ENCODE measurements at places on chromosomes 2 and 18.

DNA sequence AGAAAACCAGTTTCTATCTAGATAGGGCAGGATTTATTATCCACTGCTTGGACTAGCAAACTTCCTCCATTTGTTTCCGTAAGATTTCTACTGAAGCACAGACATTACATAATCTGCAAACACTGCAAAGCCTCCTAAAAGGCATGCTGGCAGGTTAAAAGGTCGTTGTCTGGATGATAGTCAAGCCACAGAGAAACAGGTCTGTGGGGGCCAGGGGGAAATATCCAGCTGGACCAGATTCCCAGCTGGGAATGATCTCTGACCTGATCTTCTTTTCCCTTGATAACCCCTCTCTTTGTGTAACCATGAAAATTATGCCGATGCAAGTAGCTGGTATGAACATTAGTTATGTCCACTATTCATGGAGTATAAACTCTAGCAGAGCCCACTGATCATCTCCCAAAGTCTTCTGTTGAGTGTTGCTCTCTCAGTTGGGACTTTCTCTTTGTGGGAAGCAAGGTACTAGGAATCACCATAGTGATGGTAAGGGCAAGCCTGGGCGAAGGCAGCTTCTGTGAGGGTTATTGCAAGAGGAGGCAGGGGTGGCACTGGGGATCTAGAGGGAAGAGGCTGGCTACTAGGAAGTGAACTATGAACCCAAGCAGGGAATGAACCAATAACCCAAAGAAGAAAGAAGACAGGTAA, 61.3 kb downstream of the GDF7 start:
- no peak for DNase-seq

- DNase-seq = no peak
These were observed 78.2 kb downstream of the KCTD1 start for GRCh38 chr18:26470011-26470637.

GRCh38 chr2:229126066-229126465, 145.0 kb downstream of the PID1 start:
- DNase-seq = no peak

DNA sequence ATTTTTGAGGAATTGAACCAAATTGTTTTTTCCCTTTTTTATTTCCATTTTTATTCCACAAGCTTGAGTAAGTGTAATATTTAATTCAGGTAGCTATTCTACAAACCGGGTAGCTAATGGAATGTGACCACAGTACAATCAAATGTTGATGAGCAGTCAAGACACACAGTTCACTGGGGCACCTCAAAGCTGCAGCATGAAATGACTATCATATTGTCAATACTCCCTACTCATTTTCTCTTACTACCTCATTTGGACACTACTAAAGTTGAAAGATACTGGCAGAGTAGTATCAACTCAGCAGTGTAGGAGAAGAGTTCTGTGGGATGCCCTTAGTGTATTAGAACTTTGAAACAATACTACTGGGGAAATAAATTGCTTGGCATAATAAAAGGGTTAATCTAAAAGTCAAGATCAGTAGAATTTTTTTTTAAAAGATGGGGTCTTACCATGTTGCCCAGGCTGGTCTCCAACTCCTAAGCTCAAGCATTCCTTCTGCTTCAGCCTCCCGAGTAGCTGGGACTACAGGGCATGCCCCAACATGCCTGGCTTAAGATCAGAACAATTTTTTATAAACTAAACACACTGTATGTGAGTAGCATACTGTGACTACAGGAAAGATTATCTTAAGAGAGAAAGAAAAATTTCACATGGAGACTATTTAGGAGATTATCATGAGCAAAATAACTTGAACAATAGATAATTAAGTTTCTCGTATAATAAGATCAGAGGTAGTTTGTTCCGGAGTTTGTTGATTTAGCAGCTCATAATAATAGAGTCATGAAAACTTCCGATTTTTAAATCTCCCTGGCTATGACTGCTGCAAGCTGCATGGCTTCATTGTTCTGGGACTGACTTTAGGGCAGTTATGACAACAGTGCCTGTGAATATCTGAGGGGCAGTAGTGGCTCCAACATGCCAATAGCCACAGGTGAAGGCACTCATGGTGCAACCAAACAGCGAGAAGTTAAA, 43.7 kb downstream of the MYO3B start:
- no peak for DNase-seq

DNA sequence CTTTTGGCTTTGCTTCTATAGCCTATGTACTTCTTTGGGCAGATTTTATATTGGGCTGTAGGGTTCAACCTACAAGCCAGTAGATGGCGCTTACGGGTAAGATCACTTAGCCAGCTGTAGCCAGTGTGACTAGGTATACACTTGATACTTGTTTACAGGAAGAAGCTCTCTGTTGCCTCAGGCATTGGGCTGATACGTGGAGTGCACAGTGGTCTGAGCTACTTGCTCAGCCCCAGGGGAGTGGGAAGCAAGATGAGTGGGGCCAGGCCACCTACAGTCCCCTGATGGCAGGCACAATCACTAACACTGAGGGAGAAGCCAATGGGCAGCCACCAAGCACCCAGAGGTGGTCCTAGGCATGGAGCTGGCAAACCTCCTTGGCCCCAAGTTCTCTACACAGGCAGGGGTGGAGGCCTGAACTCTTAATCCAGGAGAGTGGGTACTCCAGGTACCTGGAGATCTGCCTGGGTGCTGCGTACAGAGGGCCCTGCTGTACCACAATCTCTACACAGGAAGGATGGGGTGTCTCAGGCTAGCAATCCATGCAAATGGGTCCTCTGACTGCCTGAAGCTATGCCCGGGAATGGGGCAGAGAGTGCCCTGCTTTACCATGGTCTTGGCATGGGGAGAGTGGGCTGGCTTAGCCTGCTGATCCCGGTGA, 122.2 kb downstream of the NCOA1 start:
- DNase-seq = no peak

GRCh38 chr2:239466755-239467271, 66.0 kb upstream of the HDAC4 start:
- no peak for DNase-seq

- no peak for DNase-seq
These were observed 314.9 kb upstream of the NRP2 start for GRCh38 chr2:205367331-205367935.

GRCh38 chr2:27884601-27885000, 5.6 kb downstream of the RBKS start:
- no peak for DNase-seq

DNA sequence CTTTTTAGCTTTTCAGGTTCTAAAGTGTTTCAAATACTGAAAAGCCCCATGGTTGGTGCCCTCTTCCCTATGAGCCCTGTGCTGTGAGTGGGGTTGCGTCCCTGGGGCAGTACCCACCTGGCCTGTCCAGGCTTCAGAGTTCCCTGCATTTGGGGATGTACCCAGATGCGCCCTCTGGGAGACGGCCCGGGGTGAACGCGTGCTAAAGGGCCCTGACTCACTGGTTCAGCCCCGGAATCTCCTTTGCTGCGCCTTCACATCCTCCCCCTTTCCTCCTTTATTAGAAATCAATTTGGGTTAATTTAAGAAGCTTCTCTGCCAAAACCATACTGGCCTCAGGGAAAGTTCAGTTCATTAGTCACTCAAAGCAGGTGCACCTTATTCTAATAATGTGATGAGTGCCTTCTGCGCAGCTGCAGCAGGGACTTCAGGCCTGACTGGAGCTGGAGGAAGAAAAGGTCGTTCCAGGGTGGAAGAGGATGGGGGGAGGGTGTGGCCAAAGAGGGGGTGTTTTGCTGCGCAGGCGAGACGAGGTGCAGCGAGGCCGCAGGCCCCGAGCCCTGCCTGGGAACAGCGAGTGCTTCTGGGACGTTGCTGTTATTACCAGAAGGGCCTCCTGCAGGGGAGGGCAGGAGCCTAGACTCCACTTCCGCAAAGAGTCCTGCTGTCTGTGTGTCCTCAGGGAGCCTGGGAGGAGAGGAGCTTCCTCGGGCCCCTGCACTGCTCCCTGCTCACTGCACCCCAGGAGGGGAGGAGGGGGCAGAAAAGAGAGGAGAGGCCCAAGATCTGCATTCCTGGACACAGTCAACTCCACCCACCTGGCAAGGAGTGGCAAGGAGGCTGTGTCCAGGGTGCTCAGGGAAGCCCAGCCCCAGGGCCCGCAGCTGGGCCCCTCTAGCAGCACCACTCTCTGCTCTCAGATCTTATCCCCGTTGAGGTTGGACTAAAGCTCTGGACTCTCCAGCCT, 223.2 kb upstream of the PXDN start:
- no peak for DNase-seq

GRCh38 chr2:127360242-127360641, 27.5 kb downstream of the MAP3K2 start:
- no peak for DNase-seq

- DNase-seq = no peak
These were observed 24.4 kb downstream of the CAPG start for GRCh38 chr2:85385746-85386145.

- DNase-seq = no peak
These were observed 600.9 kb downstream of the PLCL1 start for GRCh38 chr2:198405311-198405710.

DNA sequence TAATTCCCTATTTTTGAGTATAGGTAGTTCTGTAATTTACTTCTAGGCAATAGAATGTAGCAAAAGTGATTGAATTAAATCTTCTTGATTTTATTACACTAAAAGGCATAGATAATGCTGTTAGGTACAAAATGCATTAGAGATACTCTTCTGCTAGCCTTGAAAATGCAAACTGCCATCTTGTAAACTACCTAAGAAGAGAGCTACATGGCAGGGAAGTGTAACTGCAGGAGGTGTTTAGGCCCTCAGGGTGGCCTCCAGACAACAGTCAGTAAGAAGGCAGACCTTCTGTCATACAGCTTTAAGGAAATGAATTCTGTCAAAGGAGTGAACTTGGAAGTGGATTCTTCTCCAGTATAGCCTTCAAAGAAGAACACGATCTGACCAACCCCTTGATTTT, 1396.8 kb upstream of the SLC39A10 start:
- DNase-seq = no peak

DNA sequence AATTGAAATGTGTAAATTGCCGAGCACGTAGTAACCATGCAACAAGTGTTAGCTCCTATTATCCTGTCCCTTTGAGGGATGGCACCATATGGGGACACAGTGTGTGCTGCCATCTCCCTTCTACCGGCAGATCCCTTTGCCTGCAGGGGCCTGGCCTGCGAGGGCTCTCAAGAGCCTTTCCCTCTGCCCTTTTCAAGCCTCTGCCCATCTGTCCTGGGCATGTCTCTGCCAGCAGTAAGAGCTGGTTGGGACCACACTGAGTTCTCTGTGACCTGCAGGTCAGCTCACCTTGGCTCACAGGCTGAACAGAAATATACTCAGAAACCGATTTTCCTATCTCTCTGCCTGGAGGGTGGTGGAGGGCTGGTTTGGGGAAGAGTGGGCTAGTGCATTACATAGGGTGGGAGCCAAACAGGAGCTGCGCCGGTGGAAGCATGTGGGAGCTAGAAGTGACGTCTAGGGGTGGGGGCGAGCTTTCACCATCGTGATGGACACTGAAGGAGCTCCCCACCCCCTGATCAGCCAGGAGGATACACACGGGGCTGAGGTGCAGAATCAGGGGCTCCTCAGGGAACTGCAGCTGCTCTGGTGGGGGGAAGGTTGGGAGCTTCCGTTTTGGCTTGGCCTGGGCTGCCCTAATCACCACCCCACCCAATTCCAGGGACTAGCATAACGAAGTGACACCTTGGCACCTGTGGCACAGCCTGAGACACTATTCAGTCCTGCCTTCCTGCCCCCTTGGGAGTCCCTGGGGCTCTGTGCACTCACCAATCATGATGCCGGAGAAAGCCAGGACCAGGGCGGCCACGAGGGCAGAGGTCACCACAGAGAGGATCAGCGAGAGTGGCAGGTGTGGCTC, 109.7 kb downstream of the CLIP4 start:
- no peak for DNase-seq

DNA sequence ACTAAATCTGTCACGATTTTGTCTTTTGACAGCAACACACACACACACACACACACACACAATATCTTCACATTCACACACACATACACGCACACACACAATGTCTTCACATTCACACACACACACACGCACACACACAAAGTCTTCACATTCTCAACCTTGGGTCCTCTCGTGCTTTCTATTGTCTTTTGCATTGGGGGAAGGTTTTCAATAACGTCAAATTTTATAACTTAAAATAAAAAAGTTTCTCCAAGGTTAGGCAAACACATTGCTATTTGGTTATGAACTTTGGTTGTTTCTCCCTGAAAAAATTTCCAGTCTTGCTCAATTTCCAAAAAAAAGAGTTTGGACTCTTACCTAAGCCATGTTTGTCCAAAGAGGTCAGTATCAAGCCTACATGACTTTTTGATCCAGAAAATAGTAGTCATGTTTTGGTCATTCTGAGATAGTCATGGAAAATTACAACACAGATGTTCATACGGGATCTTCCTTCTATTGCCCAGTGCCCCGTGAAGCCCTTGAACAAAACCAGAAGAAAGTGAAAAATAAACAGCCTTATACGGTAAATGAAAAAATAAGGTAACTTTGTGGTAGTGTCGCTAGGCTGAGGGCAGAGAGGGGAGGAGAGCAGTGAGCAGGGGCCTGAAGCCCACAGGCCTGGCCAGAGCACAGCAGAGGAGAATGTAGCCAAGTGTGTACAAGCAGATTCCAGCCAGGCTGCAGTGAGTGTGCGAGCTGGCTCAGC, 542.8 kb upstream of the ID2 start:
- DNase-seq = no peak

DNA sequence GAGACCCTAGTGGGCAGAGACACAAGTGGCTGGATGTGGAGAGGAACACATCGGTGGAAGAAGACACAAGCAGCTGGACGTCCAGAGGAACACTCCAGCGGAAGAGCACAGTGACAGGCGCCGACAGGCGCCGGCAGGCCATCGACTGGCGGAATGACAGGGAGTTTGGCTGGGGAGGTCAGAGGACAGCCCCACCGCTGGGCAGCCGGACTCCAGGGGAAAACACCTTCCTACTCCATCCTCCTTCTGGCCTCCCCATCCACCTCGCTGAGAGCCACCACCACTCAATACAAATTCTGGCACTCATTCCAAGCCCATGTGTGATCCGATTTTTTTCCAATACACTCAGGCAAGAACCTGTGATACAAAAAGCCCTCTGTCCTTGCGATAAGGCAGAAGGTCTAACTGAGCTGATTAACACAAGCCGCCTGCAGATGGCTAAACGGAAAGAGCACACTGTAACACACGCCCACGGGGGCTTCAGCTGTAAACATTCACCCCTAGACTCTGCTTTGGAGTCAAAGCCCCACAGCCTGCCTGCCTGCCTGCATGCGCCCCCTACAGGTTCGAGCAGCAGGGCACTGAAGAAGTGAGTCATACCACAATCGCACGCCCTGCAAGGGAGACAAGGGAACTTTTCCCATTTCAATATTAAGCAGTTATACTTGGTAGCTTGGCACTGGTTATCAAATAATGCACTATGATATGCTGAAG, 50.2 kb upstream of the LRP1B start:
- no peak for DNase-seq

GRCh38 chr2:23586741-23587306, 201.8 kb downstream of the KLHL29 start:
- DNase-seq = no peak

All from nucleus accumbens (tissue), 56 donors.